SHP77 (cell line): ENCODE measurements at places on chromosomes 1 and 21.
A peak's percentile ranks its signal among the peaks of the same experiment; 100 is the strongest.

DNA sequence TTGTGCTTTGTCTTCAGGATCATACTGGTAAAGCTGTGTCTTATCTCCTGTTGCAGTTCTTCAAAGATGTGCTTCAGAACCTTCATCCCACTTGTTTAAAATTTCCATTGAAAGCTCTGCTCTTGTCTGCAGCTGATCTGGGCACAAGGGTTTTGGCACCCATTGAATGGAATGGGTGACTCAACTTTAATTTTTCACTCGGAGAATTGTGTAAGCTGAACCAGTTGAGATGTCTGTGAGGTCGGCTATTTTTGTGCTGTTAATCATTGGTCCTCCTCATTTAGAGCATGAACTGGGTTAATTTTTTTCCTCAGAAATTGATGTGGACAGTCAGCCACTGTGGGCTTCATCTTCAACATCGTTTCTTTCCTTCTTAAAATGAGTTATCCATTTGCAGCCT lies 252.1 kb downstream of the TM2D1 start:
- DNase-seq = no peak

DNA sequence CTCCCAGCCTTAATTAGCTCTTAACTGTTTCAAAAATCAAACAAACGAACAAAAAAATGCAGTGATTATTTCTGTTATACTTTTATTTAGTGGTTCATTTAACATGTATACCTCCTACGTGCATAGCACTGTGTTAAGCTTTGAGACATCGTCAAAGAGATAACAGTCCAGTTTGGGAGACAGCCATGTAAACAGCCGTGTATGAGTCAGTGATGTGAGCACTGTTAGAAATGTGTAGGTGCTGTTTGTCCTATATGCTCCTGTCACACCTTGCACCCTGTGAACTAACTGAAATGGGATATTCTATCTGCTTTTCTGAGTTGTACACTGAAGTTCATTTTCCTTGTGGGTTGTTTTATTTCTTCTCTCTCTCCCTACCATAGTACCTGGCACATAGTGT lies 109.7 kb upstream of the CACYBP start:
- DNase-seq = no peak

DNA sequence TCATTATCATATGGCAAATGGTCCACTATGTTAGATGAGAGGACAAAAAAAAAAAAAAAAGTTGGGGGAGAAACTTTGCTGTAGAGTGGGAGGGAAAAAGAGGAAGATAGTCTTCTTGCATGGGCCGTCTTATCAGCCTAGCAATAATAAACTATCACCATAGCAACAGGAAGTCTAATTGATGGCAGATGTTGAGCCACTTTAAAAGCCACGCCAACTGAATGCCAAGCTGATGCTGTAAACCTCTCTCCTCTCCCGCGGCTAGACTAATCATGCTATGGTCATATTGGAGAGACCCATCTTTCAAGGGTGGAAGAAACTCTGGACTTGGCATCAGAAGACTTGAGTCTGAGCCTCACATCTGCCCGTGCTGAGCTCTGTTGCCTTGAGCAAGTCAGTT lies 122.2 kb upstream of the HOOK1 start:
- DNase-seq = no peak

DNA sequence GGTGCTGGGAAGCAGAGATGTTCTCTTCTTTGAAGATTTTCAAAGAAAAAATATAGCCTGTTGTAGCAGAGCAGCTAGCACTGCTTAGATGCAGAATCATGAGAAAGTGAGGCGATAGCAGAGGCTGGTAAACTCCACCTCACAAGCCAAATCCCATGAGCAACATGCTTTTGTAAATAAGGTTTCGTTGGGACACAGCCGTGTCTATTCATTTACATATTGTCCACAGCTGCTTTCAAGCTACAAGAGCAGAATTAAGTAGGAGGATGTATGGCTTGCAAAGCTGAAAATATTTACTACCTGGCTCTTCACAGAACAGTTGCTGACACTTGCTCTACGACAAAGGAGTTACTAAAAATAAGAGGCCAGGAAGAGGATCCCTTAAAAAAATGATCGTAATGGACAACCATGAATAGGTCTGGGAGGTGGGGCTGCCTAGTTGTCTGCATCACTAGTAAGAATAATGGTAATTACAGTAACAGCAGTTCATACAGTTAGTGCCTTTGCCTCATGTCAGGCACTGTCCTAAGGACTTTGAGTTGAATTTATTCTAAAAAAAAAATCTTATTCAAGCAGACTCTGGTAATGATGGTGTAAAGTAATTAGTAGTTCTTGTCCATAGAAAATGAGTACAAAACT lies 622.0 kb downstream of the KIF26B start:
- no peak for DNase-seq

DNA sequence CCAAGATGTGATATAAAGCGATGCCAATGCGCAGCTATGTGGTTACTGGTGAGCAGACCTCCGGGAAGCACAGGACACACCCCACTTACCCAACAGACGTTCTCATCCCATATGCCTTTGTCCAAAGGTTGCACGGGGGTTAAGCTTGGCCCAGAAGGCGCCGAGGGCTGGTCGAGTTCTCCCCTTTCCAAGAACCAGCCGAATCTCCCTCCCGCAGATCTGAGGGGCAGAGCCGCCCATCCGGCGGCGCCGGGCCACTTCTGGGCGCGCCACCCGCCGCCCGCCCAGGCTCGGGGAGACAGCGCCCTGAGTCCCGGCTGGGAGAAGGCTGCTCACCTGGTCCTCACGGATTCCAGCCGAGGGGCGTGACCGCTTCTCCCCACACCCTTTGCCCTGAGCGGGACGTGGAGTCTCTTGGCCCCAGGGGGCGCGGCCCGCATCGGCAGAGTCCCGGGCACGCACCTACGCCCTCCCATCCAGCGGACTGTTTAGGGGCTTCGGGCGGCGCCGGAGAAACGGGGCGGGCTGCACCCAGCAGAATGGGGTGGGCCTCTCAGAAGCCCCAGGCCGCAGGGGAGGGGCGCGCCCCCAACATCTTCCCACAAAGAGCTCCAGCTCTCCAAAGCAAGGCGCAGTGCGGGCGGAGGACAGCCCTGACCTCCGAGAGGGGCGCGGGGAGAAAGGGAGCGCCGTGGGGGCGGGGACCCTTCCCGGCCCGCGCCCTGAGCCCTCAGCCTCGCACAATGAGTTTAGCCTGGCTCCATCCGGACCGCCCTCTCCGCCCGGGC lies 615 bp downstream of the GPR161 start:
- no peak for DNase-seq

DNA sequence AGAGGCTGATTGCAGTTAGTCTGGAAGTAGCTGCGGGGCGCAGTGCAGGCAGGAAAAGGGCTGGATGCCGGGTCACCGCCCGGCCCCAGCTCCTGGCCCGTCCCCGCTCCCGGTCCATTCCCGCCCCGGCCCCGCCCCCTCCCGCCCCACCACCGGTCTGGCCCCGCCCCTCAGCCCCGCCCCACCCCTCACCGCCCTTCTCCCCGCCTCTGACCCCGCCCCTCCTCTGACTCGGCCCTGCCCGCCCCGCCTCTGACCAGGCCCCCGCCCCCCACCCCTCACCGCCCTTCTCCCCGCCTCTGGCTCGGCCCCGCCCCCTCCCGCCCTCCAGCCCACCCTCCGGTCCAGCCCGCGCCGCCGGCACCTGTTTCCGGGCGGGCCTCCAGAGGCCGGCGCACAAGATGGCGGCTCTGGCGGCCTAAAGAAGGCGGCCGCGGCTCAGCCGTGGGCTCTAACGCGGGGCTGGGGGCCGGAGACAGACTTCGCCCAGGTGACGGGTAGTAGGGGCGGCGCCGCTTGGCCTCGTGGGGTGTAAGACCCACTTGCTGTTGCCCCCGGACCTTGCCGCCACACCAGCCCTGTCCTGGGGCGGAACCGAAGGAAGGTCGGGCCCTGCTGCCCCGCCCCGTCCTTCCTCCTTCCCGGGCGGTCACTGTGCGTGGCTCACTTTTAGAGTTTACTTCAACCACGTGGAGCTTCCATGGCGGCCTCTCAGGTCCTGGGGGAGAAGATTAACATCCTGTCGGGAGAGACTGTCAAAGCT lies at the start of gene UBIAD1:
Gene UBIAD1 (plus strand): TSS at position 367 of the 763 bp plus-strand sequence. CDS start 334 bp downstream, at position 701.
- DNase-seq = peak; percentile 48

- no peak for DNase-seq
These were observed 948 bp downstream of the SEMA4A start for GRCh38 chr1:156154317-156154749.

DNA sequence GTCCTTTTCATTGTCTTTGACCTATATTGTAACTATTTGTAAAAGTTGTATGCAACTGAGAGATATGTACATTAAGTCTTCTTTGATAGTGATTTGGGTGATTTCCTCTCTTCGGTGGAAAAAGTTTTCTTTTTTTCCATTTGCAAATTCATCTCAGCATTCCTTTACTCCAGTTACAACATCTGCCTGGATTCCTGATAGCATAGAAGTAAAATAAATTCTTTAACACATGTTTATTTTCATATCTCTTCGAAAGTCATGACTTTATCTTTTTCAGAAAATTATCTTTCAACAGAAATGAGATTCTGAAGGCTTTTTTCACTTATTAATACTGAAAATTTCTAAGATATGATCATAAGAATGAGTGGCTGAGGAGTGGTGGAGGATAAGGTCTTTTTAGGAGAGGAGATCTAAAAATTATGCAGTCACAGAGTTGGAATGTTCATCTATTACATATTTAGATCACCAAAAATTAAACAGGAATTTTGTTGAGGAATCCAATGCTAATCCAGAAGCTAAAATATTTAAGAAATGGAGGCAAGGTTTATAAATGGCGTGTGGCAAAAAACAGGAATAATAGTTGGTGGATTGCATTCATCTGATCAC lies 400.5 kb downstream of the KCNT2 start:
- DNase-seq = no peak

GRCh38 chr1:56639211-56639610 lies 5.9 kb upstream of the PRKAA2 start:
- DNase-seq = no peak

GRCh38 chr1:90969241-90969640 lies 52.6 kb downstream of the ZNF644 start:
- no peak for DNase-seq

- DNase-seq = peak; percentile 25
These were observed 6.0 kb downstream of the CYB561D1 start for GRCh38 chr1:109499661-109500536.

DNA sequence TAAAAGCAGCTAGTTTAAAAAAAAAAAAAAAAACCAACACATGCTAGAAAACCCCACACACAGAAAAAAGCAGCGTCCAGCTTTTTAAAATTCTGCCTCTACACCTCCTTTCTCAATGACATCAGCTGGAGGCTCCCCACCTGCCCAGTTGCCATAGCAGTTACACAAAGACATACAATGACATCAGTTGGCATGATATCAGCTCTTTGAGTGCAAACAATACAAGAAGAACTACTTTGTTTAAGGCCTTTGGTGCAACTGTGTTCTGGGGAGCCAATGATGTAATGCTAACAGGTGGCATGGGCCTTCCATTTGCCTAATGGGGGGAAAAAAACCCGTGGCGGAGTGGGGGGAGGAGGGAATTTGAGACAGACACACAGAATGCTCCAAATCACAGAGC lies 32.9 kb downstream of the DUSP10 start:
- peak; percentile 99 for DNase-seq

- DNase-seq = no peak
These were observed 49.0 kb downstream of the BRINP2 start for GRCh38 chr1:177219554-177220458.

DNA sequence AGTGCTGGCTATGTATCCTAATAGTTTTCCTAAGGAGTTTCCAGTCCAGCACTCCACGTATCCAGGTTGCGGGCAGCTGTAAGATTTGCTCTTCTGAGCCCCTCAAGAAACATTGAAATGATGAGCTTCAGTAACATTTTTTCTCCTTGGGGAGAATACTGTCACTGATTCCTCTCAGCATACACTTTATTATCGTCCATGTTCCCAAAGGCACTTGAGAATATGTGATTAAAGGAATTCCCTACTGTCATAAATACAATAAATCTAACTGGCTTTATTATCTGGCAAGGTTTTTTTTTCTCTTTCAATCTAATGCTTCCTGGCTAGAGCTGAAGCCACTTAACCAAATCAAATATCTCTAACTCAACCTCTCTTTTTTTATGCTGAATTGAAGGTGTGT lies 359.2 kb upstream of the PKN2 start:
- no peak for DNase-seq

DNA sequence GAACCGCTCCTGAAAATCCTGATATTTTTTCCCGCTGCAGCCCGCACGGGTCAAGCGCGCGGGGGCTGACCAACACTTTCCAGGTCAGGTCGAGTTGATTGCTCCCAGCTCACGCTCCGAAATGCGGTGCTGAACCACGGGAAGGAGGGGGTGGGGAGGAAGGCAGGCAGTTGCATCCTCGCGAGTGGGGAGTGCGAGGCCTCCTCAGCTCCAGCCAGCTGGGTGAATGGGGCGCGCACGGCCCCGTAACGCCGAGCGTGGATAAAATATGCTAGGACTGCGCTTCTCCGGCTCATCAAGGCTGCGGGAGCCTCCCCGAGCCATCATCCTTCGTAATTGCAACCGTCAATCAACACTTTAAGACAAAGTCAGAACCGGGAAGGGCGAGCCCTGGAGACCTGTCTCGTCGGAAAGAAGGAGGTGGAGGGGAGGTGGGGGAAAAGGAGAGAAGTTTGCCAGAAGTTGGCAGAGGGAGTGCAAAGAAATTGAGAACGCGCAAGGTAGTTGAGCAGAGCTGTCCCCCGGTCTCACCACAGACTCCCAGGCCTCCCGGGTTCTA lies 8.0 kb downstream of the NR5A2 start:
- no peak for DNase-seq

- no peak for DNase-seq
These were observed 41.6 kb downstream of the NUAK2 start for GRCh38 chr1:205279986-205280385.

DNA sequence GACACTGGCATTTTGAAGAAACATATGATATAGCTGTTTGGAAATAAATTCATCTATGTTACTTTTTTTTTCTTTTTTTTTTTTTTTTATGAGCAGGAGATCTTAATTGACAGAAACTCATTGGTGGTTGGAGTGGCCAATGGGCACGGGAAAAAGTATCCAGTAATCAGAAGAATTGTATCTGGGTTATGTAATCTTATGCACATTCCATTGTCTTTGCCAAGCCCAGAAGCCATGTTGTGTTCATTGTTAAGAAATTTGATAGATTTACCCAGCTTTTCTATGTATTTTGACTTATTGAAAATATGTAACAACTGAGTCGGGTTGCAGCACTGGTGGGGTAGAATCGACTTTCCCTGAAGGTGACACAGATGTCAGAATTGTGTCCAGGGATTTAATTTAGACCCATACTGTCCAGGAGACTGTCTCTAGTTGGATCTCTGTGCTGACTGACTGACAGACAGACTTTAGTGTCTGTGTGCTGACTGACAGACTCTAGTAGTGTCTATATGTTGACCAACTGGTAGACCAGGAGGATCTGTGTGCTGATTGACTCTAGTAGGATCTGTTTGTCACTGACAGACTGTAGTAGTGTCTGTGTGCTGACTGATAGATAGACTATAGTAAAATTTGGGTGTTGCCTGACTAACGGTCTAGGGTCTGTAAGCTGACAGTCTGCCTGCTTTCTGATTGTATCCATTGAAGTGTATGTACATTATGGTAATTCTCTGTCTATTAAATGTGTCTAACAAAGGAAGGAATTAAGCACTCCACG lies 12.3 kb upstream of the C4BPB start:
- no peak for DNase-seq

- no peak for DNase-seq
These were observed 25.9 kb downstream of the UTP25 start for GRCh38 chr1:209853676-209854075.
